Caco-2 (cell line): ENCODE measurements at places on chromosomes 11 and 22.

DNA sequence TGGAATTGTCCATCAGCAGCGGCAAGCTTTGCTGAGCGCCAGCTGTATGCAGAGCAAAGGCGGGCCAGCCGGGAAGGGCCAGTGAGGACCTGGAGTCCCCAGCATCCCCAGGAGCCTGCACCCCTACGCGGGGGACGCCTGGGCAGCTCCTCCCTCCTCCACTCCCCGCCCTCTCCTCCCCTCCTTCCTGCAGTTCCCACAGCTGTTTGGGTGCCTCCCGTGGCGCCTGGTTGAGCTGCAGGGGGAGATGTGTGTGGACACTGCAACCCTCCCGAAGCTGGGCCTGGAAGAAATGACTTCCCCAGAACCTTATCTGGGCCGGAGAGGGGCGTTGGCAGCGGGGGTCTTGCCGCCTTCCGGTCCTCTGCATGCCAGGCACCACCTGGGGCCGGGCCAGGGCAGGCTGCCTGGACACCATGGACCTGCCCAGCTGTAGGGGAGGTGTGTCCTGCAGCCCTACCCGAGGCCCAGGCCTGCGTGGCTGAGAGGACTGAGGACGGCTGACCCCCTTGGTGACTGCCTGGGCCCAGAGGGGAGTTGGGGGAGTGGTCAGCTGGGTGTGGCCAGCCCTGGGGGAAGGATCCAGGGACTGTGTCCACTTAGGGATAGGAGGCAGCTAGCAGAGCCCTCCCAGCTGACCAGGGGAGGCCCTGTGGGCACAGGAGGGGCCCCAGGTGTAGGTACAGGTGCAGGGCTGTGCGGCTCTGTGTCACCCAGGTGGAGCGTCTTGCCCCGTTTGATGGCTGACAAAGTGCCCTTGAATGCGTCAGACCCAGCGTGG is 16.8 kb upstream of the MUC6 start:
- H3K4me1 ChIP-seq = no peaks in the 10 kb centered on the region; the same call in 1 of the 2 replicates
- no peaks in the 10 kb centered on the region for H3K27me3 ChIP-seq
- no peak overlapping the region for H3K4me3 ChIP-seq
- no peaks in the 10 kb centered on the region for H3K36me3 ChIP-seq
- no peak overlapping the region for H3K27ac ChIP-seq
- DNase-seq = no peak

DNA sequence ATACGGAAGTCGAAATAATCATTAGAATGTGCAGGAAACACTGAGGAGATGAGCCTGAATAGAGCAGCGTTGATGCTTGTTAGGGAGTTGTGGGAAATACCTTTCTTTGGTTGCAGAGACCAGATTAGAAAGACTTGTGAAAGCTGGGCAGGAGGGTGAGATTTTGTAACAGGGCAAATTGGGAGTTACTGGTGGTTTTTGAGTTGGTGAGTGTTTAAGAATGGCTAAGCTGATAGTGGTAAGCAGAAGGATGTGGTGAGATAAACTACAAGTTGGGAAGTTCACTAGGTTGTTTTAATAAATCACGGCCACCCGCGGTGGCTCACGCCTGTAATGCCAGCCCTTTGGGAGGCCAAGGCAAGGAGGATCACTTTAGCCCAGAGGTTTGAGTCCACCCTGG is 34.4 kb downstream of the MCAM start:
- DNase-seq = no peak
- H3K27ac ChIP-seq = no peak overlapping the region
- H3K36me3 ChIP-seq = peaks cover 6% of the 10 kb centered on the region

DNA sequence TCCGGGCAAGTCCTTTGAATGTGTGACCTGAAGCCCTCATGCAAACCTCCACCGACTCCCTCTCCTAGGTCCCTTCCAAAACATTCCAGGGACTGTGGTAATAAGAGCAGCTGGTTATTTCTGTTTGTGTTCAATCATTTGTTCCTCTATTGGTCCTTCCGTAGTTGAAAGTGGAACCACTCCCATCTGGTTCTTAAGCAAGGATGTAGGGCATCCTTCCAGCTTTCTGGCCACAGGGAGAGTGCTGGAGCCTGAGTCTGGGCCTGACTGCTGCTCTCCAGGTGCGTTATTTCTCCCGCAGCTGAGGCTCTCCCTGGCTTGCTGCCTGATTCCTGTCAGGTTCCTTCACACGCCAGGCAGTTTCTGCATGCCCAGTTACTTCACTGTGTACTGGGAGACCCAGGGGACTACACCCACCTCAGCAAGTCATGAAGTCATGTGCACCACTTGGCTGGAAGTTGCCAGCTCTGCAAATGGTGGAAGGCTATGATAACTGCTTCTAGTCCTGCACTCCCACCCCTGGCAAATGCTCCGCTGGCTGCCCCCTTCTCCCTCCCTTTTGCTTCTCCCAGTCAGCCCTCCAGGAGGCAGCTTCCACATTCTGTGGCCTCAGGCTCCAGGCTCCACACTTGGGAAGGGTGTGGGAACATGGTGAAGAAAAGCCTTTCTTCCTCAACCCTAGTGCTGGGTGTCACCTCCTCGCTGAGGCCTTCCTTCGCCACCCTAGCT is 4.0 kb upstream of the ALX4 start:
- no peak for DNase-seq
- no peaks in the 10 kb centered on the region for H3K4me1 ChIP-seq
- H3K36me3 ChIP-seq = no peaks in the 10 kb centered on the region
- no peak overlapping the region for H3K4me3 ChIP-seq

GRCh38 chr11:95680169-95680929 is 109.2 kb downstream of the FAM76B start:
- no peaks in the 10 kb centered on the region for H3K36me3 ChIP-seq
- peaks cover 11% of the 10 kb centered on the region for H3K4me1 ChIP-seq
- H3K27ac ChIP-seq = peak overlapping the region; percentile 3
- no peaks in the 10 kb centered on the region; the same call in 1 of the 2 replicates for H3K27me3 ChIP-seq
